ENCODE measurements at places on chromosomes 5 and 9. TPM values are rescaled to one million over a fixed set of nuclear protein-coding genes. Genes with fewer than 3 reads are reported as not detected.
A peak's percentile ranks its signal among the peaks of the same experiment; 100 is the strongest.

The RCL1 gene
- total RNA-seq, result 27.7 TPM

The TICAM2 gene
- 0.39 TPM for total RNA-seq

The CCDC112 gene
- total RNA-seq, result 39.4 TPM

The PCA3 gene
- 2.7 TPM for total RNA-seq

- ATAC-seq, result peak; percentile 74
Measured at GRCh38 chr5:152542741-152543140, 137.7 kb upstream of the NMUR2 start.

- ATAC-seq, result no peak
Measured at GRCh38 chr9:134737842-134738580, 96.4 kb downstream of the COL5A1 start.

- ATAC-seq, result no peak
Measured at GRCh38 chr5:180832638-180833068, 28.4 kb downstream of the ZFP62 start.

- no peak for ATAC-seq
Measured at GRCh38 chr5:138626333-138626944, 51.2 kb upstream of the HSPA9 start.

GRCh38 chr9:133976191-133976861, 15.8 kb downstream of the VAV2 start:
- ATAC-seq, result no peak

DNA sequence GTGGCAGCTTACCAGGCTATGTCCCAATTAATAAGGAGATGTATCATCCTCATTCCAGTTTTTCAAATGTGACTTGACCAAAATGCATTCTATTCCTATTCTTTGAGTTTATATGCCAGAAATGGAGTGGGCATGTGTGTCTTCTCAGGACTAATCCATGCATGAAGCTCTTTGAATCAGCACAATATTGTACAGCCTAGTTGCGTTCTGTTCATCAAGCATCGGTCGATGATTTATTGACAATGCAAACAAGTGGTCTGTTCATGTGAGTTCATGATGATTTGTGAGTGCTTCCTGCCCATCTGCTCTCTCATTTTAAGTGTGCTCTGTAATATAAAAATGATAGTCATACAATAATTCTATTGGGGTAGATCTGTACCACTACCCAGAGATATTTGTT, 48.3 kb downstream of the PALM2AKAP2 start:
- peak; percentile 91 for ATAC-seq

- peak; percentile 43 for ATAC-seq
Measured at GRCh38 chr9:70420441-70421271, 6.2 kb upstream of the KLF9 start.

DNA sequence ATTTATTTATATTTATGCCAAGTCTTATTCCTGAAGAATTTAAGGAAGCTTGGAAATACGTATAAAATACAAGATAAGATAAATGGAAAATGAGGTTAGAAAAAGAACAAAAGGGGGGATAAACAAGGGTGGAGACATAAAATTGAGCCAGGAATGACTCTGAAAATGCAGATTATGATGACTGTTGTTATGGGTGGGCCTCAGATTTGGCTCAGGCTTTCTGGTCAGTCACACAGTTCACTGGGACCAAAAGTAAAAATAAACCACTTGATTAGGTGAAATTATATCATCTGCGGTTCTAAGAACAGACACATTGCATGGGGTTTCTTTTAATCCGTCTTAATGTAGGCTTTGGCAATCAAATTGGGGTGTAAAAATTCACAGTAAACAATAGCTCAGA, 51.0 kb downstream of the OR1J1 start:
- no peak for ATAC-seq

DNA sequence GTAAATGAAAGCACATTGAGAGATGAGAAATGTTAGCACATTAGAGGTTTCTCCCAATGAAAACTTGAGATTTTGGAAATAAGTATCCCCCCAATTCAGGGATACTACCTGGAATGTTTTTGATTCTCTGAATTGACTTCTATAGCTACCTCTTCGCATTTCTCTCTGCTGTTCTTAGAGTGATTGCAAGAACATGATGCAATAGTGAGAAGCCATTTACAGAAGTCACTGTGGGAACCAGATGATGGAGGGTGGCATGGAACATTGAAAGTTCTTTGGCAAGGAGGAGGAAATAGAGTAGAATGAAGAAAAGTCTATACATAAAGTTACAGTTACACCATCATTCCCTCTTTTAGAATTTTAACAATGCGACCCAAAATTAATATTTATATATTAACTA, 9.2 kb downstream of the NPR3 start:
- no peak for ATAC-seq

GRCh38 chr9:112496074-112496722, 9.6 kb downstream of the KIAA1958 start:
- ATAC-seq, result peak; percentile 21

- peak; percentile 86 for ATAC-seq
Measured at GRCh38 chr9:98790842-98791607, 5.3 kb downstream of the ANKS6 start.

DNA sequence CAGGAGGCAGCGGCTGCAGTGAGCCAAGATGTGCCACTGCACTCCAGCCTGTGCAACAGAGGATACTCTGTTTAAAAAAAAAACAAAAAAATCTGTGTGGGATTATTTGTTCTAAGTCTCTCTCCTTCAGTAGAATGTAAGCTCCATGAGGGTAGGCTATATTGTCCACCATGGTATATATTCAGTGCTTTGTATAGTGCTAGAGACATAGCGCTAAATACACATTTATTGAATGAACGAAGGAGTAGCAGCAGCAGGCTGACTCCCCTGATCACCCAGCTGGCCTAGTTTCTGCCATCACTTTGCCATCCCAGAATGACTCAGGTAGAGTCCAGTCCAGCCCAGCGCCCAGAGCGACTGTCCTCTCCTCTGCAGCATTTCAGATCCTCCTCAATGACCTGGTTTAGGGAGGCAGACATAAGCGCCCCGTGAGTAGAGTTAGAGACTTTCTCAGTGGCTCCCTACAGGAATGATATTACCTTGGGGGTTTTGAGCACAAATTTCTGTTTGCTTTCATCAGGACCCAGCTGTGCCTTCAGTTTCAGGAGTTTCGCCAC, 716 bp downstream of the HARS1 start:
- no peak for ATAC-seq

DNA sequence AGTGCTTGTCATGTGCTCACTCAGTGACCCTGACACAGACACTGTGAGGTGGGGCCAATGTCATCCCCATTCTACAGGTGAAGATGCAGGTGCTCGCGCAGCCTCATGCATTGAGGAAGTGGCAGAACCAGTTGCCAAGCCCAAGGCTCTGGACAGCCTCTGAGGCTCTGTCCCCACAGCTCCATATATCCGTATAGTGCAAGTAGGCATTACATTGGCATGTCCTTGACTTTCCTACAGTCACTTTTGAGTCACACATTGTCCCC, 58.8 kb upstream of the ANGPTL2 start:
- no peak for ATAC-seq

GRCh38 chr9:20906326-20906725, 125.1 kb downstream of the HACD4 start:
- no peak for ATAC-seq

GRCh38 chr9:79185866-79186265, 385.9 kb upstream of the TLE4 start:
- ATAC-seq, result no peak

GRCh38 chr9:133854765-133855164, 116.6 kb upstream of the SARDH start:
- ATAC-seq, result no peak

All from motor neuron (in vitro differentiated cells).